ENCODE measurements at places on chromosomes 2 and 18. TPM values are rescaled to one million over a fixed set of nuclear protein-coding genes. Genes with fewer than 3 reads are reported as not detected.

DNA sequence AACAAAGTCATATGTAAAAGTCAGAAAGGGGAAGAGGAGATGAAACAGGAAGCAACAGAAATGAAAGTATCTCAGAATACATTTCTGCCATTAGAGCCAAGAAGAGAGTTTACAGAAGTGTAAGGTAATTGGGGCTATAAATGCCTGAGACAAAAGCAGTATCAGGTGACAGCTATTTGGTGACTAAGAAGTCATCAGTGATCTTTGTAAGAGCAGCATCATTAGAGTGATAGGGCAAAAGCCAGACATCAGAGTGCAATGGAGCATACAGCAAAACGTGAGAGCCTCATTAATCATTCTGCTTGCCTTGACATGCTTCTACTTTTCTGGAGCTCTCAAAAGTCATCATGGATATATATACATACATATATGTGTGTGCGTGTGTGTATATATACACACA is 804.7 kb upstream of the PIK3C3 start:
- no peak overlapping the region for H3K4me3 ChIP-seq
- DNase-seq: no peak
- H3K4me1 ChIP-seq: no peaks in the 10 kb centered on the region
- H3K27ac ChIP-seq: no peak overlapping the region
- no peaks in the 10 kb centered on the region for H3K36me3 ChIP-seq

GRCh38 chr2:137842430-137842829 is 121.8 kb upstream of the HNMT start:
- no peaks in the 10 kb centered on the region for H3K4me1 ChIP-seq
- no peaks in the 10 kb centered on the region for H3K36me3 ChIP-seq
- no peaks in the 10 kb centered on the region for H3K27me3 ChIP-seq
- H3K27ac ChIP-seq: no peak overlapping the region
- DNase-seq: no peak
- no peak overlapping the region for H3K4me3 ChIP-seq

DNA sequence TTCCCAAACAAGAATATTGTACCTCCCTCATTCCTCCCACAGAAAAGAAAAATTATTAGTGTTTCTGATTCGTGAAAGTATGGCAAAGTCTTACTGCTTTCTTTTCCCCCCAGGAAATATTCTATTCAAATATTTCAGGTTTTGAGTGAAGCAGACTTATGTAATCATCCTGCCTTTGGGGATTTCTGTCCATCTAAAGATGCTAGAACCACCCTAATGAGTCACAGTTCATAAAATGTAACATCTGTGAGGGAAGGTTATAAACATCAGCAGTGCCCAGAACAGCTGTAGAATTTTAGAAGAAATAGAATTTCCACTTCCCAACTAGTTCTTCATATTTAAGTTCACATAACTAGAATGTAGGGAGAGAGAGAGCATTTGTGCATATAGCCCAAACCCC is 39.0 kb downstream of the EEF1B2 start:
- no peaks in the 10 kb centered on the region for H3K4me1 ChIP-seq
- DNase-seq: no peak
- H3K36me3 ChIP-seq: no peaks in the 10 kb centered on the region

DNA sequence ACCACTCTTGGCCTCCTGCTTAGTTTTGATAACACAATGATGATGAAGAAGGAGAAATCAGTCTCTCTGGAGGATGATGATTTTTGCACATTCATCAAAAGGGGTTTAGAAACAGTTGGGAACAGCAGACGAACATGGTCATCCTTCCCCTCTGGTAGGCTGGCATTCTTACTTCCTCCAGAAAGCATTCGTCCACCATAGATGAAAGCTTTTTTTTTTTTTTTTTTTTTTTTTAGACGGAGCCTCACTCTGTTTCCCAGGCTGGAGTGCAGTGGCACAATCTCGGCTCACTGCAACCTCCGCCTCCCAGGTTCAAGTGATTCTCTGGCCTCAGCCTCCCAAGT is 43.5 kb upstream of the TTC39C start:
- H3K4me3 ChIP-seq: no peak overlapping the region
- no peaks in the 10 kb centered on the region for H3K36me3 ChIP-seq
- no peak overlapping the region for H3K27ac ChIP-seq
- no peaks in the 10 kb centered on the region for H3K4me1 ChIP-seq

GRCh38 chr2:90645-91312 is 44.5 kb upstream of the FAM110C start:
- H3K27ac ChIP-seq: no peak overlapping the region
- no peaks in the 10 kb centered on the region for H3K27me3 ChIP-seq
- no peak overlapping the region for H3K4me3 ChIP-seq
- no peak for DNase-seq
- H3K36me3 ChIP-seq: no peaks in the 10 kb centered on the region
- H3K4me1 ChIP-seq: no peaks in the 10 kb centered on the region

DNA sequence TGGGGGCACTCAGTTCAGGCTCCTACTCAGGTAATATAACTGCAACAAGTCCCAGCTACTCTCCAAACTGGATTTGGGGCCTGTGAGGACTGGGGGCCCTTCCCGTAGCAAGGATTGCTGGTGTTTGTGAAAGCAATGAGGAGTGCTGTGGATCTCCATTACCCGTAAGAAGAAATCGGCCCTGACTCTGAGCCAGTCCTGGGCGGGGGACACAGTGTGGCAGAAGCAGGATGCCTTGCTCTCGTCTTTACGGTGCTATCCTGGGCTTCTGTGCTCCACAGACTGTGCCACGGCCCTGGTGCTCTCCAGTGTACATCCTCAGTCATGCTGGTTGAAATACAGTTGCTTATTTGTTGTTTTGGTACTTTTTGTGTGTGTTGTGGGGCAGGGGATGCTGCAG is 172.9 kb downstream of the NDUFA10 start:
- H3K27ac ChIP-seq: no peak overlapping the region
- no peak overlapping the region for H3K4me3 ChIP-seq
- no peak for DNase-seq
- no peaks in the 10 kb centered on the region for H3K36me3 ChIP-seq
- H3K4me1 ChIP-seq: no peaks in the 10 kb centered on the region
- H3K27me3 ChIP-seq: no peaks in the 10 kb centered on the region

DNA sequence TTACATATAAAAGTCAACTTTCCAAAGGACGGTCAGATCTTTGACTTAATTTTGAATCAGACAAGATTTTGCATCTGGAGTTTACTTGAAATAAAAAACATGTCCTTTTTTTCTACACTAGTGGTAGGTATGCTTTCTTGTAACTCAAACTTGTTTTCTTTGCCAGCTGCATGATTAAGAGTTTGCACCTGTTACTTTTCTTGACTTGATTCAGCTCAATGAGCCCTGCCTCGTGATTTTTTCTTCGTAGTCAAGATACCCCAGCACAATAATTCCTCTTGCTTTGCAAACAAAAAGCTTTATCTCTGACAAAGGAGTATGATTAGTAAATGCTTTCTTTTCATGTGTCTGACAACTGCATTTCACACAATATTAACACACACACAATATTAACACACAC is 82.3 kb downstream of the FBXO15 start:
- no peak for DNase-seq
- H3K4me3 ChIP-seq: no peak overlapping the region
- no peaks in the 10 kb centered on the region for H3K4me1 ChIP-seq
- H3K27ac ChIP-seq: no peak overlapping the region
- no peaks in the 10 kb centered on the region for H3K27me3 ChIP-seq
- H3K36me3 ChIP-seq: no peaks in the 10 kb centered on the region

DNA sequence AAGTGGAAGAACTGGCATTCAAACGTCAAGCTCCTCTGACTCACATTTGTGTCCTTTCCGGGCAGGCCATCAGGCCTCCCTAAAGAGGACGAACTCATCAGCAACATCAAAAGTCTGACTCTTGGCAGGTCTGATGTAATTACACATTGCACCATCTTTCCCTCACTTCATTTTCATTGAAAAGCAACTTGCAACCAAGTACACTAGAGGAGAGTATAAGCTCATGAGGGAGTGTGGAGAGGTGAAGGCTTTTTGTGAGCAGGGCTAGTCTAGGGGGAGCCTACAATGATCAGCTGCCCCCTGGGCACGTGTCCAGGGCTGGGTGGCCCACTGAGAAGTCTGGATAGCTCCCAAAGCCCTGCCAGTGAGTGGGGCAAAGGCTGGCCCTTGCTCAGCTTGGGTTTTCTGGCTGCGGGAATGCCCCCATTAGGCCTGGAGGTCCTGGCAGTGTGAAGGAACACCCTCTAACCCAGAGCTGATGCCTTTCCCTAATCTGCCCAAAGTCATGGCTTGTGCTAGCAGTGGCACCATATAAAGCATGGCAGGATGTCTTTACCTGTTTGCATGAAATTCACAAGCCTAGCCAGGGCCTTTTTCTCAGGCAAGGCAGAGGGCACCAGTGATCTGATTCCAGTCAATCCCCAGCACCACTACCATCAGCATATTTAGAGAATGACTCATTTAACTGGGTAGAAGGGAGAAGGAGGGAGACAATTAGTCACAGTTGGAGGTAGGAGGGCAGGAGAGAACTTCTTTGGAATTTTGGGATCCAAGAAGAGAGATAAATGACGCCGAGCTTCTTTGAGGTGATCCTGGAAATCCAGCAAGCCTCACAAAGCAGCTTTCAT is 8.5 kb upstream of the DAW1 start:
- H3K4me3 ChIP-seq: no peak overlapping the region
- no peaks in the 10 kb centered on the region for H3K36me3 ChIP-seq
- peaks cover 2% of the 10 kb centered on the region for H3K27me3 ChIP-seq

DNA sequence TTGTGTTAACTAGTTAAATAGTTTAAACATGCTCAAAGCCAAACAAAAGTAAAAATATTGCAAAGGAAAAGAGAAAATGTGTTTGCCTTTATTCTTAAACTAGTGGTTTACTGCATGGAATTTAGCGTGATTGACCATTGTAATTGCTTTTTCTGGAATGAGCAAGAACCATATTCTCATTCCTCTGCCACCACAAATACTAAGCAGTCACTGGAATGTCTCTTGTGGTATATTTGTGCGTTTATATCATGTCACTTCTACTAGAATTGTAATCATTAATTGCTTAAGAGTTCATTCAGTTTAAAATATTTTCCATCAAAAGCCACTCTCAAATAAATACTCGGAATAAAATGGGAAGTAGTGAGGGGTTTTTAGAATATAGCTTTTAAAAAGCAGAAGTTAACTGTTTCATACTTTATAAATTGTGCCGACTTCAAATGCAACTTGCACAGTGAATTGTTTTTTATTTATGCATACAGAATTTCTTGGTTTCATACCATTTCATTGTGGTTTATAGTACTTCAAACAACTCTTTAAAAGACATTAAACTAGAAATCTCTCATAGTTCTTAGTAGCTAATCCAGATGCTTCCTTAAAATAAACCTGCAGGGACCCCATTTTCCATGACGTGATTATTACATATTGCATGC is 288.1 kb downstream of the EPHA4 start:
- no peaks in the 10 kb centered on the region for H3K4me1 ChIP-seq
- DNase-seq: no peak

DNA sequence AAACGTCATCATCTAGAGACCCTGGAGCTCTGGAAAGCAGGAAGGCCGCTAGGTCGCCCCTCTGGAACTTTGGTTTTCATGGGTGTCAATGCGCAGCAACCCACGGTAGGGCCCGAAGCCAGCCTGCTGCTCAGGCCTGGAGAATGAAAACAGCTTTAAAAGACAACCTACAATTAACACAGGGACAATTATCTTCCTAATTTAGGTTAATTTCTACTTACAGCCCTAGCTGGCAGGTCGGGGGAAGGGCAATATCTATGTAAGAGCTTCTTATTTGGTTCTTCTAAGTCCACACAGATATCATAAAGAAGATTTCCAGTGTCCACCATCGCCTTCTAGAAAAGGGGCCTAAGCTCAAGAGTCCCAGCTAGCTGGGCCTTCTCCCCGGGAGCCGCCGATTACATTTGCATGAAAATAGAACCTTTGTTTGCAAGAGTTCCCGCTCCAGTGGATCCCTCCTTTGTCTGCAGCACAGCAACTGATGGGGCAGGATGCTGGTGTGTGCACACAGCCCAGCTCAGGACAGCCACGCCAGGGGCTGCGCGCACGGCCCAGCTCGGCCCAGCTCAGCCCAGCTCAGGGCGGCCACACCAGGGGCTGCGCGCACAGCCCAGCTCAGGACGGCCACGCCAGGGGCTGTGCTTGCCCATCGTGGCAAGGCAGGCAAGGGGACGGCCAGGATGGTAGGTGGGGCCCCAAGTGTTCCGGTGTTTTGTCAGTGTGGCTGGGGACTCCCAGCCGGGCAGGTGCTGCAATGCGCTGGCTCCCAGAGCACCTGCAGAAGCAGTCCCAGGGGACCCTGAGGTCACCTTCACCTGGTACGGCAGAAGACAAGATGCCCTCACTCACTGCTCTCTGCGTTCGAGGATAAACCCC is 109.1 kb downstream of the HDAC4 start:
- peak overlapping the region; percentile 97 for H3K27ac ChIP-seq
- no peaks in the 10 kb centered on the region for H3K27me3 ChIP-seq
- peaks cover 92% of the 10 kb centered on the region for H3K4me1 ChIP-seq
- no peaks in the 10 kb centered on the region for H3K36me3 ChIP-seq
- peak; percentile 50 for DNase-seq

DNA sequence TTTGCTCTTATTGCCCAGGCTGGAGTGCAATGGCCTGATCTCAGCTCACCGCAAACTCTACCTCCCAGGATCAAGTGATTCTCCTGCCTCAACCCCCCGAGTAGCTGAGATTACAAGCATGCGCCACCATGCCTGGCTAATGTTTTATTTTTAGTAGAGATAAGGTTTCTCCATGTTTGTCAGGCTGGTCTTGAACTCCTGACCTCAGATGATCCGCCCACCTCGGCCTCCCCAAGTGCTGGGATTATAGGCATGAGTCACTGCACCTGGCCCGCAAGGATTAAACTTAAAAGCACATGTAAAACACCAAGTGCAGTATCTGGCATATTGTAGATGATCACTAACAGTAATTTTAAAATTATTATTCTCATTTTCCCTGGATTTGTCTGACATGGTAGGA is 72.9 kb downstream of the C1QL2 start:
- no peaks in the 10 kb centered on the region for H3K27me3 ChIP-seq
- no peaks in the 10 kb centered on the region for H3K4me1 ChIP-seq
- no peak overlapping the region for H3K4me3 ChIP-seq
- H3K27ac ChIP-seq: no peak overlapping the region
- H3K36me3 ChIP-seq: no peaks in the 10 kb centered on the region
- DNase-seq: no peak

DNA sequence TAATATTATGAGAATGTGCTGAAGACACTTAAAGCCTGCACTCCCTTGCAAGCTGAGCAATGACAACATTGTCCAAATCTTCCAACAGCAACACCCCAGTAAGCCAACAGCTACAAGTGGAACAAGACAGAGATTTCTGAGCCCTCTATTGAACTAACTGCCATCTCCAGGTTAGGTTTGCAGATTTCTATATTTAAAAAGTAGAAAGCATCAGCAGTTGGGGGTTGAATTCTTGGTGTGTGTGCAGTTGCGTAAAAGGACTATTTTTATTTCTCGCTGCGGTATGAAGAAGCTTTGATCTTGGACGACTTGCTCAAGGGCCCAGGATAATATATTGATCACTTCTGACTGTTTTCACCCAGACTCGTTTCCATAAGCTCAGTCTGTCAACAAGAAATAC is 106.2 kb upstream of the ZFP36L2 start:
- peak overlapping the region; percentile 97 for H3K27ac ChIP-seq
- peaks cover 80% of the 10 kb centered on the region for H3K4me1 ChIP-seq
- H3K27me3 ChIP-seq: no peaks in the 10 kb centered on the region
- H3K36me3 ChIP-seq: no peaks in the 10 kb centered on the region

RGPD3 gene
- total RNA-seq: 0.13 TPM

IL37 gene
- total RNA-seq: not detected

AMER3 gene
- not detected for total RNA-seq

FOXI3 gene
- total RNA-seq: not detected

EVX2 gene
- not detected for total RNA-seq

Measured in psoas muscle (tissue), 8 donors.